ENCODE measurements at places on chromosomes 13 and 19.

DNA sequence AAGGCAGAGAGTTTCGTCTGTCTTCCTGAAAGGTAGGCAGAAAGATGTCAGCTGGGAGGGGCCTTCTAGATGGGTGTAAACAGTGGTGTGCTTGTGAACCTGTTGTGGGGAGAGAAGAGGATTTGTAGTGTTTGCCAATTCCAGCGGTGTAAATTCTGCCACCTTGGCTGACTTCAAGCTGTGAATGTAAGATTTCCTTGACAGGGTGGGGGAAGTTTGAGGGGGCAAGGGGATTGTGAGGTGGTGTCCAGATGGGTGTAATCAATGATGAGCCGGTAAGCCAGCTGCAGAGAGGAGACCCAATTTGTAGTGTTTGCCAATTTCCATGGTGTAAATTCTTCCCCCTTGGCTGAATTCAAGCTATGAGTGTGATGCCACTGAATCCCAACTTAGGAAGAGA, 61.0 kb upstream of the ADGRE5 start:
- no peak for DNase-seq

GRCh38 chr13:43390619-43391018, 367.2 kb downstream of the DNAJC15 start:
- DNase-seq, result no peak

GRCh38 chr19:5314012-5314906, 26.4 kb downstream of the PTPRS start:
- DNase-seq, result no peak

GRCh38 chr13:30049692-30050091, 199.3 kb upstream of the UBL3 start:
- DNase-seq, result no peak

DNA sequence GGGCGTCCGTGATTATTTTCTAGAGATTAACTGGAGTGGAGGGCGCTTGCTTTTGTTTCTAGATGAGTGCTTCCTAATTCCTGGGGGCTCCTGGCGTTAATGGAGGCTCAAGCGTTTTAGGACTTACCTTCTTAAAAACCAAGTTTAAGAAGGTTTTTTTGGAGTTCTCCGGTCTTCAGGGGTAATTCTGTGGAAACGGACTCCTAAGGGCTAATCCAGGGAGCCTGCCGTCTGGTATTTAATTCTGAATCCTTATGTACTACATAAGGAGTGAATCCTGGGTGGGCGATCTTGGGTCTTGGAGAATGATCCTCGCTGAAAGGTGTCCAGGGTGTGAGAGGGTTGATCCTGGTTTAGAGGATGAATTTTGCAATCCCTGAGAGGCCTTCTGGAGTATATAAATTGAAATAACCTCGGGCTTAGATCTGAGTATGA, 357 bp downstream of the RPS11 start:
- no peak for DNase-seq

GRCh38 chr13:50374517-50374916, 359.3 kb downstream of the KCNRG start:
- no peak for DNase-seq

- DNase-seq, result no peak
These were observed 4.8 kb downstream of the TSPAN16 start for GRCh38 chr19:11300811-11301120.

DNA sequence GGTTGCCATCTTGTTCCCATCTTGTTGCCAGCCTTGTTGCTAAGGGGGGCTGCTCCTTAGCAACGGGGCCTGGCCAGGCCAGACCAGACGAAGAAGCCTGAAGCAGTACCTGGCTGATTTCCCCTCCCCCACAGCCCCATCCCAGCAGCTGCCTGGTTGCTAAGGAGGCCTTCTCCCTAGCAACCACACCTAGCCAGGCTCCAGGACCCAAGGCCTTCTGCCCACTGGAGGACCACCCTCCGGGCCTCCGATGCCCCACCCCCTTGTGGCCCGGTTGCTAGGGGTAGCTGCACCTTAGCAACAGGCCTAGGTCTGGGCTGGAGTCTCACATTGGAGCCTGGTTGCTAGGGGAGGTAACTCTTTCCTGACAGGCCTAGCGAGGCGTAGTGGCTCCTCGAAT, 3.9 kb downstream of the PRRG2 start:
- DNase-seq, result no peak

- no peak for DNase-seq
These were observed at the start of gene ZNF556 for GRCh38 chr19:2867025-2867991. Gene ZNF556 (plus strand): TSS chr19:2867335. CDS start chr19:2867422, 87 bp downstream.

DNA sequence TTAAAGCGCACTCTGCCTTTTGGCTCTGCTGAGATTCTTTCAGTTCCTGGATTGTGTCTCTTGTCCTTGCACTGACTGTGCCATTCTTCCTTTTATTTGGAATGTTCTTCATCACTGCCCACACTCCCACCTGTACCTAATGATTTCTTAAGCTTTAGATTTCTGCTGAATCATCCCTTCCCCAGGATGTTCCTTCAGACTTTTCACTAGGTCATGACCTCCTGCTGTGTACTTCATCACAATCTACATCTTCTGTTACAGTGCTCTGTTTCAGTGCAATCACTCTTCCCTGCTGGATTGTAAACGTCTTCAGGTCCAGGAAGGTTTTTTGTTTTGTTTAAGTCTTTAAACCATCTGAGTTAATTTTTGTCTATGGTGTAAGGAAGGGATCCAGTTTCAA, 281.0 kb downstream of the ATP8A2 start:
- DNase-seq, result no peak

DNA sequence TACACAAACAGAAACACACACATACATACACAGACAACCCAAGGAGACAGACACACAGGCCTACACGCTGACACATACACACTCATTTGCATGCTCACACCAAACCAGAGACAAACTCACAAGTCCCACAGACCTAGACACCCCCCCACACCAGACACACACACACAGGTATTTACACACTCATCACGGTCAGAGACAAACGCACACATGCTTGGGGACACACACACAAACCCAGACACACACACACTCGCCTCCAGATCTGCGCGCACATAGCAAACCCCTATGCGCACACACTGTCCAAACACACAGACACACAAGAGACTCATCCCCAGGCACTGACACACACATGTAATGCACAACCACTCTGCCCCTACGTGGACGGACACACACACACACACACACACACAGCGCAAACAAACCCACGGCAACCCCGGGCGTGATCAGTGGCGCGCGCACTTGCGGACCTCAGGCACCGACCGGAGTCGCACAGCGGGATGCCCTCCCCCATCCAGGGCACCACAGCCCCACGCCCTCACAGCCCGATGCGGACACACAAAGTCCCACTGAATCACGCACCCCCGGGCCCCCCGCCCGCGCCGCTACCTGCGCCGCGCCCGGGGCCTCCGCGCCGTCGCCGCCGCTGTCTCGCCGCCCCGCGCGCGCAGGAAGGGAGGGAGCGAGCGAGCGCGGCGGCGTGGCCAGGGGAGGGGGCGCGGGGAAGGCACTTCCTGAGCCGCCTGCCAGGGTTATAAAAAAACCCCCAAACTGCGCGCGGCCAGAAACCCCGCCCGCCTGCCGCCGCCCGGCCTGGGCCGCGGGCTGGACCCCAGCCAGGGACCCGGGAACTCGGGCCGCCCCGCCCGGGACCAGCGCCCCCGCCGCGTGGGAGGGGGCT, at the start of gene ADAMTS10:
ADAMTS10 (minus strand) TSS at position 675 of the 895 bp plus-strand sequence. CDS start 5,005 bp downstream, outside the sequence.
- DNase-seq, result no peak
